ENCODE measurements at places on chromosomes 12 and 14.
A peak's percentile ranks its signal among the peaks of the same experiment; 100 is the strongest.

GRCh38 chr12:41465526-41465925 lies 277.4 kb downstream of the PDZRN4 start:
- DNase-seq: no peak

DNA sequence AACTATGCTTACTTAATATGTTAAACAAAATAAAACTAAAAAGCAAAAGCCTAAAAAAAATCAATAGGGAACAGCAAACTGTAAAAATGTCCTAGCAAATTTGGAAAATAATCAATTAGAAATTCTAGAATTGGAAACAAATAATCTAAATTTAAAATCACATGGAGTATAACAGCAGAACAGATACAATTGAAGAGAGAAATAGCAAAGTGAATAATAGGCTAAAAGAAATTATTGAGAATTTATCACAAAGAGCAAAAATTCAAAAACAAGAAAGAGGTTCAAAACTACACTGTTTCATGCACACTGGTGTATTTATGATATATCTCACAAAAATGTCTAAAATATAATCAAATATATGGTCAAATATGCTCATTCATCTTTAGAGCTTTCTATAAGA lies 231.9 kb downstream of the GPHN start:
- DNase-seq: no peak

GRCh38 chr14:24298892-24299254 lies 707 bp downstream of the DHRS1 start:
- DNase-seq: peak; percentile 45

GRCh38 chr12:27852117-27852516 lies 72.1 kb upstream of the MANSC4 start:
- DNase-seq: no peak

DNA sequence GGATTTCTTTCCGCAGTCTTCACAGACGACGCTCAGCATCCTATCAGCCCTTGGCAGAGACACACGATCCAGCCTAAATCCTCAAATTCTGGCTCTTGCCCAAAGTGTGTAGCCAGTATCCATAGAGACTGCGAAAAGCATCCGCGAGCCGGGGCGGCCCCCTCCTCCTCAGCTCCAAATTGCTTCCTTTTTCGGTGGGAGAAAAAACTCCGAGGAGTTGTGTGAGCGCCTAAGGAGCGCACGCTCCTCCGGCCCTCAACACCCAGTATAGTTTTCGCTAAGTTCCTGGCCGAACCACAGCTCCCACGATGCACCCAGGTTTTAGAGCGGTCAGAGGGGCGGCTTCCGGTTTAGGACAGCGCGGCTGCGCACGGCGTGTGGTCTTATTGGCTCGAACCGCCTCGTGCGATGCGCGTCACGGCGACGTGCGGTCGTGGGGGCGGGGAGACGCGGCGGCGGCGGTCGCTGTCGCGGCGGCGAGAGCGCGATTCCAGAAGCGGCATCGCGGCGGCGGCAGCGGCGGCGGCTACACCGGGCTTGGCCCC lies at the start of gene ADIPOR2:
Gene ADIPOR2, plus strand, starts transcription at position 493 of the 545 bp plus-strand sequence. CDS start 63,274 bp downstream, outside the sequence.
- peak; percentile 96 for DNase-seq

DNA sequence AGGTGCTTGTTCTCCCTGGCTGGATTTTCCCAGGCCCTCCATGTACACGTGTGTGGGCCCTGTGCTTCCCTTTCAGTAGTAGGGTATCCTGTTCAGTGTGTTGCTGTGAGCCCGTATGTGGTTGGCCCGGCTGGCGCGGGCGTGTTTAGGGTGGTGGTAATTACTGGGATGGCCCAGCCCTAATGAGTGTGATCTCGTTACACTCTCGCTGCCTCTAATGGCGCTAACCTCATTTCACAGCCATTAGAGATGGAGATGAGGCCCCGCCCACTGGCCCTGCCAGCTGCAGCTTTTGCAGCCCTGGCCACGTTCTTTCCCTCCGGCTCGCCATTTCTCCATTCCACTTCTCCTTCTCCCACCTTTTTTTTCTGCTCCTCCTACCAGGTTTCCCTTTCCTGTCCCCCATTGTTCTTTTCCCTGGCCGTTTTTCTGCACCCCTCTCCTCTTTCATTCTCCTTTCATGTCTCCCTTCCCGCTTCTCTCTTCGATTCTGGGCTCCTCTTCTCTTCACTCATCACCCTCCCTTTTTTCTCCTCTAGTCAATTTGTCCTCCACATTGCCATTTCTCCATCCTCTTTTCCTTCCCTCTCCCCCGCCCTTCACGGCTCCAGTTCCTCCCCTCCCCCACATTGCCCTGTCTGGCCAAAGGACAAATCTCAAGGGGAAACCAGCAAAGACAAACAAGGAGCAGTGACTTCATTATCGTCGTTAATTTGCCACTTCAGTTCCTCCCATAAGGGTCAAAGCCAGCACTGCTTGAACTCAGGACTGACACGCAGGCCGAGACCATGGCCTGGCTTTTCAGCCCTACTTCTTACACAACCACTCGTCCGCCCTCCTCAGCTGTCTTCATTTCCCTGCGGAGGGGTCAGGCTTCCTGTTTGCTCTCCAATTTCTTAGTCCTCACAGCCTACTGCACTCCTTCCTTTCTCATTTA lies 6.8 kb downstream of the ZFHX2 start:
- DNase-seq: peak; percentile 69

- DNase-seq: no peak
Measured at GRCh38 chr14:82192387-82192786, 658.7 kb upstream of the SEL1L start.

DNA sequence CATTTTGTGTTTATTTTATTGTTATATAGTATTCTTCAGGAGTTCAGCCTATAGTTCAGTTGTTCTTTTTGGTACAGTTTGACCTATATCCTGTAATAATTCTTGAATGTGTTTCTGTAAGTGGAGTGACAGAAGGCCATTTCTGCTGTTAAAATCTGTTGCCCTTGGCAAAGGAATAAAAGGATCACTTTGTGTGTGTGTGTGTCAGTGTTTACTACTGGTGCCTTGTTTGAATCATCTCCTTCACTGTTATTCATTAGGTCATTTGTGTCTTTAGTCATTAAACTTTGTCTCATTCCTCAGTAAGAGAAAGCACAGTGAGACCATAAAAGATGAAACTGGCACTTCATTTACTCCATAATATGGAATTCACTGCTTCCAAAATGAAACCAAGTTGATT lies 130.7 kb downstream of the TMTC2 start:
- no peak for DNase-seq

GRCh38 chr12:779745-780734 lies 27.7 kb downstream of the WNK1 start:
- DNase-seq: no peak

- no peak for DNase-seq
Measured at GRCh38 chr12:71892059-71892458, 46.6 kb upstream of the TPH2 start.

DNA sequence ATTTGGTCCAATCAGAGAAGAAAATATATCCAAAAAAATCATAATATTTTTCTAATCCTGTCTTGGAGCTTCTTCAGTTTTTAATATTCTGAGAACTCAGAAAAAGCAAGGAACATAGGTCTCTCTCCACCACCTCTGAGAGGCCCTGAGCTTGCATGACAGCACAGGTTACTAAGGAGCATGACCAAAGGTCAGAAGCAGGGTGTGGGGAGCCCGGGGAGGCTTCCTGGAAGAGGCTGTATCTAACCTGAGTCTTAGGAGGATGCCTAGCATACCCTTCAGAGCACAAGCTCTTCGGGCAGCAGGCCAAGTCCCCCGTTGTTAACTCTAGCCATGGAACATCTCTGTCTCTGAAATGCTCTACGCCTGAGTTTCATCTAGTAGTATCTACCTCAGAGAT lies 15.7 kb upstream of the STON2 start:
- no peak for DNase-seq

GRCh38 chr12:40622246-40622838 lies 69.9 kb upstream of the CNTN1 start:
- DNase-seq: no peak

- DNase-seq: no peak
Measured at GRCh38 chr12:22047494-22047893, 1.5 kb downstream of the CMAS start.

GRCh38 chr14:33655421-33655820 lies 295.5 kb downstream of the EGLN3 start:
- DNase-seq: no peak

- no peak for DNase-seq
Measured at GRCh38 chr12:7609495-7609894, 56.2 kb downstream of the APOBEC1 start.

DNA sequence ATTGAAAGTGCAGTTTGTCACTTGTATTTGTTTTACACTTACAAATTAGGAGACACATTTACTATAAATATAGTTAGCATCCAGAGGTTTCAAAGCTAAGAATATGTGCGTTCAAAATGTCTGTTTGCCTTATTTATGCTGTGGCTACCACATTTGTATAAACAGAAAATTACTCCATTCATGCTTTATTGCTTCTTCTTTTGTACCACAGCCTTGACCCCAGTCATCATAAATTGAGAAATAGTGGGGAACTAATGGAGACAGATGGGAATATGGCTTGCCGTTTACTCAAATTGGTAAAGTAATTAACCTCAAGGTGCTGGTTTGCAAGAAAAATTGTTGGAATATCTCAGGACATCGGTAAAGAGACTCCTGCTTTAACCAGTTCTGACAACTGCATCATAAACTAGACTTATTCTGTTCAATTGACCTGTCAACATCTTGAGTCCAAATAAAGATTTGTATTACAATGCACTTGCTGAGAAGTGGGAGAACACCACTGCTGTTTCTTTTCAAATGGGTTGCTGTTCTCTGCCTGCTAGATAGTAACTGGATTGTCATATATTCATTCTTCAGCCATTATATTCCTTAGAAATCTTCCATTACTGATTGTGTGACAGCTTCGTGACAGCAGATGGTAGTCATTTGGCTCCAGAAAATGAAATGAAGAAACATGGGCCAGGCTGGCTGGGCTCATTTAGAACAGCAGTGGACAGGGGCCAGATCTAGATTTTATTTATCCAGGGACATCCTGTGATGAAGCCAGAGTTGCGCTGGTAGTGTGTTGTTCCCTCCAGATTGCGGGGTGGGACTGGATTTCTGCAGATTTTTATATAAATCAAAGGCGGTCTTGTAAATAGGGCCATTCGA lies 354.4 kb downstream of the EGLN3 start:
- DNase-seq: no peak

- no peak for DNase-seq
Measured at GRCh38 chr12:6644257-6644596, 3.0 kb downstream of the ACRBP start.

GRCh38 chr14:90621201-90621600 lies 195.0 kb downstream of the TTC7B start:
- DNase-seq: no peak

DNA sequence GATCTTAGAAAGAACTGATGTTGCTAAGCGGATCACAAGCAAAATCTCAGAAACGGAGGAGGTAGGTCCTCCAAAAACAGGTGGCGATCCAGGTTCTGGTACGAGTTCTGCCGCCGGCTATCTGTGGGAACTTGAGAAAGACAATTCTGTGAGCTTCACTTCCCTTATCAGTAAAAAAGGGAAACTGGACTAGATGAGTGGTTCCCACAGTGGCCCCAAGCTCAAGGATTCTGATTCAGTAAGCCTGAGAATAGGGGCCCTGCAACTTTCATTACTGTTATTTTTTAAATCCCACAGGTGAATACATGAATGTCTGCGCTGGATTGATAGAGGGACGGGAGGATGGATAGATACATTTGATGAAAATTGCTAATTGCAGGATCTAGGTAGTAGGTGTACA lies 160.2 kb downstream of the PPM1H start:
- no peak for DNase-seq

DNA sequence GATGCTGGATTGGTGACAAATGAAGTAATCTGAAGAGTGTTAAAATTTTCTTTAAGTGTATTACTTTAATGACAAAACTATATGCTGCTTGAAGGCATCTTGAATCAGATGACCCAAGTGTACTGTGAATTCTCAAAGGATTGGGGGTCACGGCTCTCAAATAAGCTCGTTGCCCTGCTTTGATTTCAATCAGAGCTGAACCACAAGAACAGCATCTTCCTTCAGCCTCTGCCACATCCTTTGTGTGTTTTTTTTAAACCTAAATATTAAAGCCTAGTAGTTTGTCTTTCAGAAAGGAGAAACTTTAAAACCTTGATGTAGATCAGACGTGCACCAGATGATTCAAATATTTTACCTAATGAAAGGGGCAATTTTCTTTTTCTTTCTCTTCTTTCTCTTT lies 11.7 kb downstream of the ELK3 start:
- DNase-seq: no peak

GRCh38 chr14:94449930-94450329 lies 2.7 kb downstream of the SERPINA11 start:
- DNase-seq: no peak

- DNase-seq: no peak
Measured at GRCh38 chr12:95096852-95097251, 23.4 kb upstream of the NR2C1 start.

DNA sequence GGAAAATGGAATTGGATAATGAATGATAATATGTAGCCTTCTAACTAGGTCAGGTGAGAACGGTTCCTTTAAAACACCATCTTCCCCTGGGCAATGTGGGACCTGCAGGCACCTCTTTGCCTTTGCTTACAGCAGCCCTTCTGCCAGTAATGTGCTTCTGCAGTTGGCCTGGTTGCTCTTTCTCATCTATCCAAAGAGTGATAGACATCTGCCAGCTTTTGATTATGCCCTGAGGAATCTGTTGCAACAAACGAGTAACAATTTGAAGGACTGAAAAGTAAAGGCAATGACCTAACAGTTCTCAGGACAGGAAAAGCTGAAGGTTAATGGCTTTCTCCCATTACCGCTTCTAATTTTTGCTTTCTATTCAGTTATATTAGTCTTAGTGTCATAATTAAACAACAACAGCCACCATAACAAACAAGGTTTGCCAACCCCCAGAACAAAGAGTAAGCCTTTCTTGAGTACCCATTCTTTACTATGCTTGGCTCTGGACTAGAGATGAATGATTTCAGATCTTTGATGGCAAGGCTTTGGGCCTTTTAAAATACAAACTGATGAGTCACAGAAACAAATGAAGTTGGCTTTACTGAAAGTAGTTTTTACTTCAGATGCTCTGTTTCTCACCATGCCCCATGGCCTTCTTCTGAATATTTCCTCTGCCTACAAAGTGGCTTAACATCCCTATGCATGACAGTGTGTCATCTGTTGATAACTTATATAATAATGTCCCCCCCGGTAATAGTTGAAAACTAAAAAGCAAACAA lies 76.1 kb upstream of the KRR1 start:
- DNase-seq: no peak

DNA sequence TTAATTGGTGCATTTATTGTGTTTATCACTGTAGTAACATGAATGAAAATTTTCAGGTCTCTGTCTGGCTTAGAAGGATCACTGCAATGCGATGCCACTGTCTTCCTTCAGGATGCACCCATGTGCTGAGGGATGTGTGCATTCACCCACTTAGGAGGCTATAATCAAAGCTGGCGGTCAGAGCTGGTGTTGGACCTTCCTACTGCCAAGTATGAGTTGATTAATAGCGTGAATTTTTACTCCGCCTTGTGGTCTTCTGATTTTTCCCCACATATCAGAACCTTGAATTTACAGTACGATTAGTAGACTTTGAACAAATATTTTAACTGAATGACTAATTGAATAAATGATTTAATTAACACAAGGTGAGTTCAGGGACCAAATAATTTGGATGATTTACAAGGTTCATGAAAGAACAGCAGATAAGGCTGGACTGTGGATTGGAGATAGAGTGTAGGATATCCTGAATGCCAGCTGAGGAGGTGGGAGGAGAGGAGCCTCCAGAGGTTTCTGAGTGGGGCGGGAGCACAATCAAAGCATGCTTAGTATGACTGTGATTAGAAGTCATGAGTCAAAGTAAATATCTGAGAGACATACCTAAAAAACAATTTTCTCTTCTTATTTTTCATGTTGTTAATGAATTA lies 50.1 kb downstream of the RERG start:
- no peak for DNase-seq

- DNase-seq: no peak
Measured at GRCh38 chr12:130463818-130464670, 126.4 kb downstream of the PIWIL1 start.

GRCh38 chr12:5430641-5431603 lies 986 bp upstream of the NTF3 start:
- no peak for DNase-seq

Measured in mucosa of descending colon (tissue), 3 donors.